NCI-H2171 treated with DMSO at 0.1 percent for 48 hours (cell line): ENCODE measurements at places on chromosomes 1 and 21.

GRCh38 chr1:170735366-170736263, 71.7 kb downstream of the PRRX1 start:
- DNase-seq, result no peak

- DNase-seq, result no peak
Measured at GRCh38 chr1:157137408-157138219, 581 bp downstream of the ETV3 start.

- no peak for DNase-seq
Measured at GRCh38 chr1:186819563-186819962, 9.2 kb upstream of the PLA2G4A start.

- no peak for DNase-seq
Measured at GRCh38 chr1:234709473-234710228, 99.7 kb upstream of the IRF2BP2 start.

DNA sequence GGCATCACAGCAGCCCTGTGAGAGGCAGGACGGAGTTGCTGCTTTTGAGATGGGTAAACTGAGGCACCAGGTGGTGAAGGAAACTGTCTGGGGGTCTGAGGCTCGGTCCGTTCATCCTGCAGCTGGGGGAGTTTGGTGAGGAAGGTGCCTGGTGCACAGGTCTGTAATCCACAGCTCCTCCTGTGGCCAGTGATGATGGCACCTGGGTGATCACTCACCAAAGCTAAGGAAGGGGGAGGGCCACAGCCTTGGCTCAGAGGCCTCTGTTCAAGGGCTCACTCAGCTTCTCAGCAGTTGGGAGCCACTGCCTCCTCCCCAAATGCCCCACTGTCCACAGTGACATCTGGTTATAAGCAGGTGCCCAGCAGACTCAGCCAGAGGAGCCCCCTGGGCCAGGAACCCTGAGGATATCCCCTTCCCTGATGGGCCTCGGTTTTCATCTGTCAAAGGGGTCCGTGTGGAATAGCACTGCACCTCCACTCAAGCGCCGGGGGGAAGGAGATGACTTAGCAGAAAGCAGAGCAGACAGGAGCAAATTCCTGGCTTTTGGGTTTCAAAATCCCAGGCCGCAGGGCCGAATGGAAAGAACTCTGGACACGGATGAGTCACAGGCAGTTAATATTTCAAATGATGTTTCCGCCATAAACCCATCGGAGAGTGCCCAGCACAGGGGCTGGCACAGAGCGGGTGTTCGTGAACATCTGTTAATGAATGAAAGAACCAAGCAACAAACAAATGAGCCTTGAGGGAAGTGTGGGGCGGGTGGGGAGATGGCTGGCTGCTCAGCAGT, 82.8 kb downstream of the DMRTB1 start:
- peak; percentile 58 for DNase-seq

DNA sequence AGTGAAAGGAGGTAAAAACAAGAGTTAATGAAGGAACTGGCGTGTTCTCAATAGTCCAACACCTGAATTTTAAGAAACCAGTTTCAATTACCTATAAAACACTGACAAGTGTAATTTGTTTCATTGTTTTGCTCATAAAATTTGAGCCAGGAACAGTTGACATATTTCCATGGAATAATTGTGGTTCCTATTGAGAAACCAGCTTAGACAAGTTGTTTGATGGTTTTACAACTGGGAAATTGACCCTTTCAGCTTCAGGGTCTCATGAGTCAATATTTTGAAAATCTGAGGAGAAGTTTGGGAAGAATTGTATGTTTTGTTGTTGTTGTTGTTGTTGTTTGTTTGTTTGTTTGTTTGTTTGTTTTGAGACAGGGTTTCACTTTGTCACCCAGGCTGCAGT, 69.1 kb upstream of the GADD45A start:
- DNase-seq, result no peak

DNA sequence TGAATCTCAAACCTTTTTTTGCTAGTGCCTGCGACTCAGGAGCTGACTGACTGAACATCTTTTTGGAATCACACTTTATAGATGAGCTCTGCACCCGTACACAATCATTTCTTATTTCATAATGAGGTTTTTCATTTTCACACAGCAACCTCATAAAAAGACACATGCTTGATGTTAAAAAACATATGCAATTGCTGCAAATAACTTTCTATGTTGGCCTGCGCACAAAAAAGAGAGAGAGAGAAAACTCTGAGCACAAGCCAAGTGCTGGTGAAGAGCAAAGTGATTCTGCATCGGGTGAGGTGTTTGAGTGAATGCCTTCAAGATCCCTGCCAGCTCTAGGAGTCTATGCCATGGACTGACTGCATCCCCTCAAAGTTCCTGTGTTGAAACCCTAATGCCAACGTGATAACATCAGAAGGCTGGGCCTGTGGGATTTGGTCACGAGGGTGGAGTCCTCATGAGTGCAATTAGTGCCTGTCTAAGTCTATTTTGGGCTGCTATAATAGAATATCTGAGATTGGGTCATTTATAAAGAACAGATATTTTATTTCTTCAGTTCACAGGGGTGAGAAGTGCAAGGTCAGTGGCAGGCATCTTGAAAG, 36.6 kb downstream of the C1orf87 start:
- DNase-seq, result no peak

DNA sequence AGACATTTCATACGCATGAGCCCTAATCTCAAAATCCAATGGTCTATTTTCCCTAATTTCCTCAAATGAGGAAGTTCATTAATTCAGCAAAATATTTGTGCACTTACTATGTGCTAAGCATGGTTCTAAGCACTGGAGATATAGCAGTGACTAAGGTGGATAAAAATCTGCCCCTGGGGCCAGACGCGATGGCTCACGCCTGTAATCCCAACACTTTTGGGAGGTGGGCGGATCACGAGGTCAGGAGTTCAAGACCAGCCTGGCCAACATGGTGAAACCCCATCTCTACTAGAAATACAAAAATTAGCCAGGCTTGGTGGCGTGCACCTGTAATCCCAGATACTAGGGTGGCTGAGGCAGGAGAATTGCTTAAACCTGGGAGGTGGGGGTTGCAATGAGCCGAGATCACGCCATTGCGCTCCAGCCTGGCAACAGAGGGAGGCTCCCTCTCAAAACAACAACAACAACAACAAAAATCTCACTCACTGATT, 4.3 kb upstream of the MIIP start:
- DNase-seq, result no peak

GRCh38 chr1:43329995-43330751, 7.4 kb upstream of the MPL start:
- DNase-seq, result no peak

DNA sequence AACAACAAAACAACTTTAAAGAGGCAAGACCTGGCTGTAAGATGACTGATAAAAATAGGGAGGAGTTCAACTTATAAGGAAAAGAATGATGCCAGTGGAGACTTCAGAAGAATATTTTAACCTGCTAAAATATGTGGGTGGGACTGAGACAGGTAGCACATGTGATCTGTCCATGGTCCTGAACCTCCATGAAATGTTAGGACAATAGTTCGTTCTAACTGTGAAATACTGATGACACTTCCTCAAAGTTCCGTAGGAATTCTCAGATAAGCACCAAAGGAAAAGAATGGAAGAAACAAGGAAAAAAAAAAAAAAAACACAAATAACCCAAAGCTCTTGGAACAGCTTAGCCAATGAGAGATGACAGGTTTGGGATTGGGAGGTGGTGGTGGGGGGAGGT, 44.7 kb downstream of the CDC42BPA start:
- no peak for DNase-seq

GRCh38 chr1:208347191-208347590, 103.0 kb upstream of the PLXNA2 start:
- peak; percentile 91 for DNase-seq

GRCh38 chr1:32094746-32095521, 12.9 kb upstream of the KPNA6 start:
- DNase-seq, result no peak

DNA sequence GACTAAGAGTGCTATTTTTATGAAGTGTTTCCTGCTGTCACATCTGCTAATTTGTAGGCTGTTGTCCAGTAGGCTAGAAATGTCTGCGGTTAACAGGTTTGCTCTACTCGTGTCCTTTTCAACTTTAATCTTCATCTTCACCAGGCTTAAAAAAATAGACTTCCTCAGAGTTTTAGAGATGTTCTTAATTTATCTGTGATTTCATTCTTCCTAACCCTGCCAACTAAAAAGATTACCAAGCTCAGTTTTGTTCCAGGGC, 66.8 kb downstream of the SASS6 start:
- no peak for DNase-seq

DNA sequence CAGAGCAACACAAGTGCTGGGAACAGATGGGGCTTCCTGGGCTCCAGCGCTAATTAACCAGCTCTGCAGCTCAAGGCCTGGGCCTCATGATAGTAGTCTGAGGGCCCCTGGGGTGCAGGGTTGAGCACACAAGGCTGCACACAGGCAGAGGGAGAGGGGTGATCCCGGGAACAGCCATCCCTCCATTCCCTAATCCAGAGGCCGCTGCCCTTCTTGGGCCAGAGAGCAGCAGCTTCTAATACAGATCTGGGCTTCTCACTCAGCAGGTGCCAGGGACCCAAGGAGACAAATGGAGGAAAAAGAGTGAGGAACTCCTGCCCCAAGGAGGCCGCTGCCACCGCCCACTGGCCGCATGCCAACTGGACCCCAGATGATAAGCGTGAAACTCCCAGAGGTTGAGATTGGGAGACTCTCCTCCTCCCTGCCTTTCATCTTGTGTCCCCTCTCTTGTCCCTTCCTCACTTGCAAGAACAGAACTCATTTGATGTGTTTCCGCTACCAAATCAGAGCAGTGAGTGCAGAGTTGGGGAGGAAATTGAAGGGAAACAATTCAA, 58.0 kb upstream of the IFNAR2 start:
- peak; percentile 96 for DNase-seq

- peak; percentile 93 for DNase-seq
Measured at GRCh38 chr21:30408782-30409494, 13.1 kb downstream of the KRTAP13-1 start.

GRCh38 chr1:148355976-148356375, 127.1 kb downstream of the PPIAL4G start:
- DNase-seq, result no peak

DNA sequence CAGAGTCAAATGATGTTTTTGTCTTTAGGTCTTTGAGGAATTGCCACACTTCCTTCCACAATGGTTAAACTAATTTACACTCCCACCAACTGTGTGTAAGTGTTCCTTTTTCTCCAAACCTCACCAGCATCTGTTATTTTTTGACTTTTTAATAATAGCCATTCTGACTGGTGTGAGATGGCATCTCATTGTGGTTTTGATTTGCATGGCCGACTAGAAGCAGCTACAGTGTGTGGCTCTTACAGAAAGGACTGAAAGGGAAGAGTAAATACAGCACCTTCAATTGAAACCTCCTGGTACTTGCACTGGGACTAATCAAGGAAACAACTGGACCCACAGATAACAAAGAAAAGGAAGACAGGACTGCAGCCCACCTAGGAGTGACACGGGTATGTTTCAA, 668.0 kb upstream of the RGS18 start:
- no peak for DNase-seq

GRCh38 chr1:174818014-174818616, 181.6 kb upstream of the CACYBP start:
- DNase-seq, result no peak

DNA sequence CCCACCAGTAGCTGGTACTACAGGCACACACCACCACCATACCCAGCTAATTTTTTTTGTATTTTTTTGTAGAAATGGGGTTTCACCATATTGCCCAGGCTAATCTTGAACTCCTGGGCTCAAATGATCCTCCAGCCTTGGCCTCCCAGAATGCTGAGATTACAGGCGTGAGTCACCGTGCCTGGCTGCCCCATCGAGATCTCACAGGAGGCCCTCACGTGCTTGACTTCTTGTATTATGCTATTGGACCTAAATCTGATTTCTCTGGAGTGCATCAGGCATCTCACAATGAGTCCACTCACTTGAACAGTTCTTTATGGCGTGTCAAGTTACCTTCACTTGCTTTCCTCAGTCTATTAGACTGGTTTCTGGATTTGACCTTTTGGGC, 9.3 kb upstream of the RSRP1 start:
- DNase-seq, result no peak

DNA sequence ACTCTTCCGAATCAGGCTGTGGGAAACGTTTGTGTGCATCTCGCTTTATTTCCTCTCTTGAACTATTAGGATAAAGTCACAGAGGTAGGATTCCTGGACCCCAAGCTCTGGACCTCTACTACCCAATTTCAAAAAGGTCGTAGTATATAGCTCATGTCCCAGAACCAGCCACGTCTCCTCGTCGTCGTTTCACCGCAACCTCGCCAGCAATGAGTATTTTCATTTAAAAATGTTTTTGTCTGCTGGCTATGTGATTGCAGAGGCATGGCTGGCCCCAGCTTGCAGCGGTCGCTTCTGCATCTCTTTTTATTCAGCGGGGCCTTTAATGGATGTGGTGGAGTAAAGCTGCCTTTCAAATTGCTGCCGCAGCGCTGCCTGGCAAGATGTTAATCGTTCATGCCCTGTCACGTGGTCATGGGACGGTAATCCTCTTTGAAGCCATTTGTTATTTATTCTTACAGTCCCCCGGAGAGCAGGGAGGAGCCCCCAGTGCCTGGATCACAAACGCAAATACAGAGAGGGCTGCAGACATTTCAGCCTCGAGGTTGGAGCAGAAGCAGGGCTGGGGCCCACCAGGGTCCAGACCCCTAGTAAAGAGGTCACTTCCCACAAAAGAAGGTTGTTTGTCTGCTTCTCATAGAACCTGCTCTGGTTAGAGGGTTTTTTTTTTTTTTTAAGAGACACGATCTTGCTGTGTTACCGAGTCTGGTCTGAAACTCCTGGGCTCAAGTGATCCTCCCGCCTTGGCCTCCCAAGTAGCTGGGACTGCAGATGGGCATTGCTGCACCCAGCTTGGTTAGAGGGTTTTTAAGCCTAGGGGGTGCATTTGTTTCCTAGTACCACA, 11.6 kb upstream of the NPHP4 start:
- DNase-seq, result peak; percentile 66

DNA sequence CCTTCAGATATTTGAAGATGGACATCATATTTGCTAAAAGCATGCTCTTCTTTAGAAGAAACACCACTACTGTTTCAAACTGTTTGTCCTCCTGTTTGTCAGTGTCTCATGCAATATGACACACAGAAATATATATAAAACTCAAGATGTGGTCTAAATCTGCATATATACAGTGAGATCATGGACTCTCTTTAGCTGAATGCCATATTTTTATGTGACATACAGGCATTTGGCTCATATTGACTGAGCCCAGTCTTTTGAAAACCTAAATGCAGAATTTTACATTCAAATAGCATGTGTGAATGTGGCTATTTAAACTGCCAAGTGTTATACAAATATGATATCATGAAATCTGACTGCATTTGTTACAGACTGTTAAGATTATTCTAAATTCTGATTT, 18.4 kb downstream of the GDAP2 start:
- no peak for DNase-seq
